ENCODE measurements at places on chromosomes 6 and 20.

GRCh38 chr6:2884804-2885203 is 18.3 kb downstream of the SERPINB9 start:
- DNase-seq = no peak

DNA sequence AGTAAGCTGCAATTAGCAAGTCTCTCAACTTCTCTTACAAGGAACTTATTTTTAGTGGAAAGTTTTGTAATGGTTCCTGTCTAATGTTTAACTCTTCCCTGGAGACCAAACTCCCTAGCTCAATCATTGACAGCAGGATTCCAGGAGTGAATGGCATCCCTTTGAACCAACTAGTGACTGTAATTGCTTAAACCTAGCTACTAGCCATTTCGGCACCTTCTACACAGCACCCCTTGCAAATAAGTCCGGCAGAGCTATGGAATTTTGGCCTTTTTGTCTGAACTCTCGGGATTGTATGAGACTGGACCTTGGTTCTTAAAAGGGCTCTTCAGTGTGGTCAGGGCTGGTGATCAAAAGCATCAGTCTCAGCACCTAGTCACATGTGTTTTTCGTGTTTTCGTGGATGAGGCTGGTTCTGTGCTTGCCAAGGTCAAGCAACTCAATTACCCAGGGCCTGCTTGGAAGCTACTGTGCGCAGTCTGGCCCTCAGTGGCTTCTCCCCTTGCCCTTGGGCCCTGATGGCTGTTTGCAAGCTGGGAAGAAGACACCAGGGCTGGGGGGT is 135.3 kb upstream of the NEDD9 start:
- DNase-seq = no peak

DNA sequence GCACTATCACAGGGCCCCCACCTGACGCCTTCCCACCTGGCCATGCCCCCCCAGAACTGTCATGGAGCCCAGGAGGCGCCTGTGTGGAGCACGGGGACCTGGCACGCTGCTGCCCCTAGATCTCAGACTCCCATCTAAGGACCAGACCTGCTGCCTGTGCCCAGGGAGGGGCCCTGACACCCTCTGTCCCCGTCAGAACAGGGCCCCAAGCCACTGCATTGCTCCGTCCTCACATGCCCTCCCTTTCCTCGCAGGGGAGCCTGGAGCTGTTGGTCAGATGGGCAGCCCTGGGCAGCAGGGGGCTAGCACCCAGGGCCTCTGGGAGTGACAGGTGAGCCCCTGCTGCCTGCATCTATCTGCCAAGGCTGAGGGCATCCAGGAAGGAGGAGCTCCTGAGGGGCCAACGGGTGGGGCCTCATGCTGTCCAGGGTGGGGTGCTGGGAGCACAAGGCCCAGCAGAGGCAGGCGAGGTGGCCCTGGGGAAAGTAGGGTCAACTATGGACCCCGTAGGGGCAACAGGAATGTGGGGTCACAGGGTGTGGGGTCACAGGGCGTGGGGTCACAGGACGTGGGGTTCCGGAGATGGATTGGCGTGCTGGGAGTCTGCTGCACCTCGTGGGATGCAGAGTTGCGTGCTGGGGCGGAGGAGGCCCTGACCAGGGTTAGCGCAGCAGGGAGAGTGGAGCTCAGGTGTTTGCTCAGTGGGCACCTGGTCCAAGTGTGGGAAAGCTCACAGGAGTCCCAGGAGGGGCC is 31.6 kb downstream of the CHRNA4 start:
- no peak for DNase-seq

- DNase-seq = peak; percentile 67
Measured at GRCh38 chr20:41080866-41081265, 52.2 kb downstream of the TOP1 start.
